ENCODE measurements at places on chromosomes 12 and 14.

DNA sequence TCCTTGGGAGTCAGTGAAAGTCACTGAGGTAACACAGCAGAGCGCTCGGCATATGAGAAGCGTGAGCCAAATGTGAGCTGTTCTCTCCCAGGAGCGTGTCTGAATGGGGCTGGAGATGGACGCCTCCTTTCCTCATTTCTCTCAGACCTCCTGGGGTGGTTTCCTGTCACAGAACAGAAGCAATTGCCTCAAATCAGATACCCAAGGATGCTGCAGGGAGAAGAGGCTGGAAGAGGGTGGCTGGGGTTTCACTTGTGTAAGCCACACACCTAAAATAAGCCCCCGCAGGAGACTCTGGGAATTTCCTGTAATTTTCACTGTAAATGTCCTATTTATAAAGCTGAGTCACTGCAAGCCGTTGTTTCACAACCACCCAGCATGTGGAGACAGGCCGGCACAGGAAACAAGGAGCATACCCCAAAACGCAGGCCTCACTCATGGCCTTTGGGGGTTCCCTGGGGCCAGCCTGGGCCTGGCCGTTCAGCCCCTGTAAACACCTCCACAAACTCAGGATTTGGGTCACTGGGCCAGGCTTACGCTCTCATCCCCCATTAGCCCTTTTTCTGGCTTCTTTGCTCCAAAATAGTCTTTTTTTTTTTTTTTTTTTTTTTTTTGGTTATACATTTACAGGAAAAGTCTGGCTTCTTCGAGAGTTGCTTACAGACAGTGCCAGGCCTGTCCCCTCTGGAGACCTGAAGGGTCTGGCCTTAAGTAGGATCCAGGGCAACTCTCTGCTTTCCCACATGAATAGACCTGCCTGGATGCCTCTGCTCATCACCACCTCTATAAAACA is 55.3 kb downstream of the VCPKMT start:
- peak; percentile 28 for DNase-seq

GRCh38 chr12:6069437-6070093 is 54.9 kb downstream of the VWF start:
- no peak for DNase-seq

DNA sequence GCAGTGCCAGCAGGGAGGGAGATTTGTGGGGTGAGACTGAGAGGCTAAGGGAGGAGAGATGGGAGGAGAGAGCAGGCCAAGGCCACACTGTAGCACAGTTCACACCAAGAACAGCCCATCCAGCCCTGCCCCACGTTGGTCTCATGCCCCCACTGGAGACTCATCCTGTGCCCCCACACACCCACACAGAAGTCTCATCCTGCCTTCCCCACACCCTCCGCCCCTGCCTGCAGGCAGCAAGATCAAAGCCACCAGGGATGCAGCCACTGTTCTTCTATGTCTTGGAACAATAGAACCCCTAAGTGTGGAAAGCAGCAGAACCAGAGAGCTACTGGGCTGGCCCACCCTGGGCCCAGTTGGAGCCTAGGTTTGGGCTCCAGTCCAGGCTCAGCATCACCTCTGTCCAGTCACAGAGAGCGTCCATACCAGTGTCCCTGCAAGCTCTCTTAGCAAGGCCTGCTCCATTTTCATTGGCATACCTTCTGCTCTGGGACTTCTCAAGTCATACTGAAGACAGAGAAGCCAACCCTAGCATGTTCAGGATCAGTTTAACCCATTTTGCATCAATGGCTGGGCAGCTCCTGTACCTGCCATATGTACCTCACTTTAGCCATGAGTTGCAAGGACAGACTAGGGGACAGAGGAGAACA is 31.7 kb upstream of the HDAC7 start:
- no peak for DNase-seq

- no peak for DNase-seq
These were observed 1241.4 kb upstream of the TMEM132C start for GRCh38 chr12:127025545-127025944.

- DNase-seq, result no peak
These were observed 52.9 kb upstream of the OR9K2 start for GRCh38 chr12:55073043-55074022.
